ENCODE measurements at places on chromosomes 2 and 18.

- no peak for DNase-seq
Observed at GRCh38 chr18:2905854-2906703, 59.3 kb downstream of the EMILIN2 start.

DNA sequence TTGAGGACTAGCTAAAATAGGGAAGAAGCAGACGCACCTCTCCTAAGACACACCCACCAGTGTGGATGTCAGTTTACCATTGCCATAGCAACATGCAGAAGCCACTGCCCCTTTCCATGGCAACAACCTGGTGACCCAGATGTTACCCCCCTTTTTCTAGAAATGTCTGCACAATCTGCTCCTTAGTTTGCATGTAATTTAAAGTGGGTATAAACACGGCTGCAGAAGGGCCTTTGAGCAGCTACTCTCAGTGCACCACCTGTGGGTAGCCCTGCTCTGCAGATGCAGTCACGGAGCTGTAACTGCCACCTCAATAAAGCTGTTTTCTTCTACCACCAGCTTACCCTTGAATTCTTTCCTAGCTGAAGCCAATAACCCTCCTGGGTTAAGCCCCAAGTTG is 87.1 kb downstream of the FBXO15 start:
- no peak for DNase-seq

DNA sequence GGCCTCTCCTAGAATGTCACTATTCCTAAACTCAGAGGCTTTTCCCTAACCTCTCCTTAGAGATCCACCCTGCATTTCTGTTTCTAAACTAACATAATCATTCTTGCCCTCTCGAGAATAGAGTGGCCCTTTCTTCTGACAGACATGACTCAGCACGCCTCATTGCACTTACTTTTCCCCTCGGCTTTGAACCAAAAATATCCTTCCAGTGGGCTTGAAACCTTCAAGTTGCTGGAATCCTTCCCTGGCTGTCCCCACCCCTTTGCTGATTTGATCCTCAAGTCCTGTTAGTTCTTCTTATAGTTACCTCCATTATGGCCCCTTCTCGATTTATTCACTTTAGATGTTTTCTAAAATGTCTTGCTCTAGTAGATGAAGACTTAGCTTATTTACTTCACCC is 158.0 kb downstream of the LTBP1 start:
- no peak for DNase-seq

- DNase-seq = no peak
Observed at GRCh38 chr2:96702098-96702785, 37.6 kb downstream of the LMAN2L start.

DNA sequence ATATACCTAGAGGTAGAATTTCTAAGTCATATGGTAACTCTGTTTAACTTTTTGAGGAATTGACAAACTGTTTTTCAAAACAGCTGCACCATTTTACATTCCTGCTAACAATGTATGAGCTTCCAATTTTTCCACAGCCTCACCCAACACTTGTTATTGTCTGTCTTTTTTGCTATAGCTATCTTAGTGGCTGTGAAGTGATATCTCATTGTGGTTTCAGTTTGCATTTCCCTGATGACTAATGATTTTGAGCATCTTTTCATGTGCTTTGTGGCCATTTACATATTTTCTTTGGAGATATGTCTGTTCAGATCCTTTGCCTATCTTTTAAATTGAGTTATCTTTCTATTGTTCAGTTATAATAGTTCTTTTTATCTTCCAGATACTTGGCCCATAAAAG is 273.8 kb downstream of the AGPS start:
- no peak for DNase-seq

DNA sequence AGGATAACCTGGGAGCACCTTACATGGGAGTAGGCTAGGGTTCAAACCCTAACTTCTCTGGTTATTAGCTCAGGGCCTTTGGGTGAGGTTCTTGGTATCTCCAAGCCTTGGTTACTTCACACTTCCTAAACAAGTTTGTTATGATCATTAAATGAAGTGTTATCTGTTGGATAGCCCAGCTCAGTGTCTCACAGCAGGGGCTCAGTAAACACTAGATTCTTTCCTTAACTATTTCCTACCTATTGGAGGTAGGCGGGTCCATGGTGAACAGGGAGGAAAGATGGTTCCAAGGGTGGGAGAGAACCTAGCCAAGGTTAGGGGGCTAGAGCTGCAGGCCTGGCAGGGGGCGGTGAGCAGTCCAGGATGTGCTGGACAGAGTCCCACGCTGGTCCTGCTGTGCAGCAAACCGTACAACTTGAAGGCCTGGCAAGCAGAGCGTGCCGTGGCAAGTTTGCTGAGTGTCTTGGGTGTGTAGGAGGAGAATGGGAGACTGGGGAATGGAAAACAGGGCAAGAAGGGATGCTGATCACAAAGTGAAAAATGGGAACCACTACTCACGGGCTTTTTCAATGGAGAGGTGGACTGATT is 259.1 kb downstream of the PRKCE start:
- no peak for DNase-seq

GRCh38 chr2:233124421-233125080 is 64.4 kb downstream of the INPP5D start:
- DNase-seq = no peak

- DNase-seq = no peak
Observed at GRCh38 chr2:129165006-129165405, 814.5 kb upstream of the RAB6C start.

GRCh38 chr2:217890445-217890844 is 112.3 kb downstream of the TNS1 start:
- no peak for DNase-seq

DNA sequence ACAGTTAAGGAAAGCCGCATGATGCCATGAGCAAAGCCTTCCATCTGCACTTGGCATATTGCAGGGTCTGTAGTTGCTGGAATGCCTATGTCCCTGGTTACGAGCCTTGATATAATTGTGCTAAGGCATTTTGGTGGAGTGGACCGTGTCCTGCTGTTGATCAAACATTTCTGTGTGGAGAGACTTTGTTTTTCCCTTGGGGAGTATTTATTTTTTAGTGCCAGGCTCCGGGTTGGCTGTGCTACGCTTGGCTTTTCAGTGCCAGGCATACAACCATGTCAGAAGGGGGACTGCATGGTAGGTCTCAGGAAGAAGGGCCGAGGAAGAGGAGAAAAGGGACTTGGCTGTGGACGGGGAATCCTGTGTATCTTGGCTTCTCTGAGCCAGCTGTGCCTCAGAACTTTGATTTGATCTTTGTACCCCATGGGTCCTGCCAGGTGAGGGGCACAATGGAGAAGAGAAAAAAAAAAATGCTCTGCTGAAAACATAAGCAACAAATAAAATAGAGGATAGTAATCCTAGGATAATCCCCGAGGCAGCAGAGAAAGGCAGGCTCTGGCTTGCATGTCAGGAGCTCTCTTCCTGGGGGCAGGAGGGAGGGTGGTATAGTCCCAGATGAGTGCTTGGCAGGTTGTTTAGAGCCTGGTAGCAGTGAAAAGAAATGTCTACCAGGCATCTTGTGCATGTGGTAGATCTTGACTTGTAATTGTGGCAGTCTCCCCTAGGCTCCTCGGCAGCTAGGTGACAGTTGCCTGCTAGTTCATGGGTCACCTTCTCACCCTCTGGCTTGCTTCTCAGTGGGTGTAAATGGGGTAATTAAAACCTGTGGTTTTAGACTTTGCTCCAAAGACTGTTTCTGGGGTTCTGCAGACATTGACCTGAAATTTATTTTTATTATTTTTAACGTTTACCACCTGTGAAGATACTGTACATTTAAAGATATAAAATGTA is 233.0 kb downstream of the NEDD4L start:
- no peak for DNase-seq

Data from activated naive CD4-positive, alpha-beta T cell (primary cell).